Naive thymus-derived CD8-positive, alpha-beta T cell (primary cell): ENCODE measurements at places on chromosomes 11 and 22.

GRCh38 chr22:45163099-45163450, 650 bp upstream of the NUP50 start:
- H3K36me3 ChIP-seq, result peaks cover 4% of the 10 kb centered on the region
- no peaks in the 10 kb centered on the region for H3K27me3 ChIP-seq
- peaks cover 46% of the 10 kb centered on the region for H3K4me1 ChIP-seq
- H3K27ac ChIP-seq, result peak overlapping the region; percentile 93
- DNase-seq, result no peak

DNA sequence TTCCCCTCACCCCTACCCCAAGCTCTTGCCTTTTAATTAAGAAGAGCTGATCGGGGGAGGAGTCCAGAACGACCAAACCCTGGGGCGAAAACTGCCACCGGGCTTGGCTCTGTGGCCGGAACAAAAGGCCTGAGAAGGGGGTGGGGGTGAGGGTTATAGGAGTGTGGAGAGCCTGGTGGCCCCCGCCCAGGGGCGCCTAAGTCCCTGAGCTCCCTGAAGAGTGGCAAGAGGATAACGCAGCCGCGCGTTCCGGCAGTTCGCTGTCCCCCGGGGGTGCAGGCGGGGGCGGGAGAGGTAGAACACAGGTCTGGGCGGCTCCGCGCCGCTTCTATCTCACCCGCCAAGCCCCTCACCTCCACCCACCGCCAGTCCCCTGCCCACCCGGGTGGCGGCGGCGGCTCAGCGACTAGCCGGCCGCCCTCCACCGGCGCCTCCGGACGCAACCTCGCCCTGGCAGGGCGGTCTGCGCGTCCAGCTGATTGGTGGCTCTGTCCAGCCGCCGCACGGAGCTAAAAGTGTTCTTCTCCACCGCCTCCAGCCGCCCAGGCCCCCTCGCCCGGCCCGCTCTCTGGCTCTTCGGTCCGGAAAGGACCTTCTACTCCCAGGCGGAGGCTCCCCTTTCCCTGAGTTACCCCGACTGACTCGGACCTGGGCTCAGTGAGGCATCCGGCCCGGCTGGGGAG, 18.7 kb upstream of the BDNF start:
- H3K4me3 ChIP-seq, result no peak overlapping the region
- H3K36me3 ChIP-seq, result peaks cover 16% of the 10 kb centered on the region

DNA sequence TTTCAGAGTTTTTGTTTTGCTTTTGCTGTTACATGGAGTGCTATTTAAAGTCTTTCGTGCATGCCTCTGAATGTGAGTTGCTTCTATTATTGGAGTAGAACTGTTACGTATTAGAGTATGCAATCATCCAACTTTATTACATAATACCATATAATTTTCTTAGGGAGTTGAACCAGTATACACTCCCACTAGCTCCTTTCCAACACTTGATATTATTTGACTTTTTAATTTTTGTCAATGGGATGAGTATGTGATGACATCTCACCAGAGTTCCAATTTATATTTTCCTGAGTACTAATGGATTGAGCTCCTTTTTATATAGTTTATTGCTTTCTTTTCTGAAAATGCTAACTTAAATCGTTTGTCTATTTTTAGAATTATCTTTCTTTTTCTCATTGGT, 90.9 kb downstream of the GRAMD1B start:
- DNase-seq, result no peak
- H3K4me3 ChIP-seq, result no peak overlapping the region
- no peaks in the 10 kb centered on the region for H3K27me3 ChIP-seq
- no peaks in the 10 kb centered on the region for H3K4me1 ChIP-seq

DNA sequence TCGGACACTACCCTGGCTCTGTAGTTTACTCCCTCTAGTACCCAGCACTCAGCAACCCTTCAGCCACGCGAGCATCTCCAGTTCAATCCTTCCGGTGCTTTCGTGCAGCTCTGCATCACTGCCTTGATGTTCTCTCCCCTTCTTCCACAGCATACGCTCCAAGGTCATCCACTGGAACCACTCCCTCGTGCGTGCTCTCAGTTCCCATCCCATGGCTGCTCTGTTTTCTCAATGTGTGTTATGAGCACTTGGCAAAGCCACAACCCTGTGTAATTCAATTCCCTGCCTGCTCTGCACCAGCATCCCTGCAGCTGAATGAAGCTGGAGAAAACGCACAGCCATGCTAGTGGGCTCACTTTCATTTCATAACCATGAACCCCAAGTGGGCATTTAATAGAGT, 38.5 kb upstream of the NFRKB start:
- H3K4me1 ChIP-seq, result no peaks in the 10 kb centered on the region
- no peak for DNase-seq
- H3K36me3 ChIP-seq, result peaks cover 23% of the 10 kb centered on the region
- H3K27ac ChIP-seq, result no peak overlapping the region
- H3K4me3 ChIP-seq, result no peak overlapping the region

GRCh38 chr11:119752946-119753345, 23.9 kb upstream of the NECTIN1 start:
- no peaks in the 10 kb centered on the region for H3K36me3 ChIP-seq
- peaks cover 3% of the 10 kb centered on the region for H3K4me1 ChIP-seq
- DNase-seq, result peak; percentile 6
- H3K27me3 ChIP-seq, result peaks cover 49% of the 10 kb centered on the region

GRCh38 chr11:110518809-110519514, 89.2 kb downstream of the FDX1 start:
- H3K27me3 ChIP-seq, result peaks cover 2% of the 10 kb centered on the region
- H3K36me3 ChIP-seq, result no peaks in the 10 kb centered on the region

- H3K27ac ChIP-seq, result no peak overlapping the region
- no peak for DNase-seq
- H3K4me1 ChIP-seq, result peaks cover 15% of the 10 kb centered on the region
Observed at GRCh38 chr11:114195981-114196731, 100.0 kb upstream of the NNMT start.
